ENCODE measurements at places on chromosomes 12 and 14.

DNA sequence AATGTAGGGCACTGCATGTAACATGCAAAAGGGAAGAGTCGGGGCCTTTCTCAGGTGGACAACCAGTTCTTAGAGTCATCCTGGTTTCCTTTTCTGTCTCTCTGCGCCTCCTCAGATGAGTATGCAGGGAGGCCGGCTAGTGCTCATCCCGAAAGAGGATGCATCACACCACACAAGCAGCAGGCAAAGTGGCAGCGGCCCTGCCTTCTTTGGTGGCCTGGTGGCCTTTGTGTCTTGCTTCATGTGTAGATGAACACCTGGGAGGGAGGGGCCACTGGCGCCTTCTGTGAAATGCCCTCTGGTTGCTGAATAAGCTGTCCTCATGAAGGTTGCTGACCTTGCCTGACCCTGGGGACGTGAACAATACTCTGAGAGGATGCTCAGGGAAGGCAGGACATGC lies 18.0 kb downstream of the SLC24A4 start:
- no peak for DNase-seq

DNA sequence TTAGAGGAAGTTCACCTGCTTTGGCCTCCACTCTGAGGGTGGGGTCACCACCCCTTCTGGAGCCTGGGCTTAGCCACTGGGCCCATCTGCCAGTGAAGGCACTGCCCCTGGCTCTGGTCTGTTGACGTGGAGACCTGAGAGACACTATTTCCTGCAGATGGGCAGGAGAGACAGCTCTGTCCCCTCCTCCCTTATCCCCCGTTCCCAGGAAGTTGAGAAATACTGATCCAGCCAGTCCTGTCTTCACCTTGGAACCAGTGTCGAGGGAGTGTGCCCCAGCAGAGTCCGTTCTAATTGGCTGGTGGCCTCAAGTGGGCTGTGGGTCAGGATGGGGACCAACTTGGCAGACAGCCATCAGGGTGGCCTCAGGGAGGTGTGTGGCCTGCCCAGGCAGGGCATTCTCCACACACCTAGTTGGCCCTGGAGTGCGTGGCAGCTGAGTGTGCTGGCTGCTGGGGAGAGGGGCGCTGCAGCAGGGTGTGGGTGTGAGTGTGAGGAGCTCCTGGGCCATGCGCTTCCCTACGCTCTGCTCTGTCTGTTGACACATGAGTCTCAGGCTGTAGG lies 25.4 kb downstream of the CLSTN3 start:
- DNase-seq: no peak

GRCh38 chr12:127899971-127900370 lies 367.0 kb upstream of the TMEM132C start:
- no peak for DNase-seq

GRCh38 chr12:115870510-115870909 lies 407.0 kb downstream of the MED13L start:
- no peak for DNase-seq

DNA sequence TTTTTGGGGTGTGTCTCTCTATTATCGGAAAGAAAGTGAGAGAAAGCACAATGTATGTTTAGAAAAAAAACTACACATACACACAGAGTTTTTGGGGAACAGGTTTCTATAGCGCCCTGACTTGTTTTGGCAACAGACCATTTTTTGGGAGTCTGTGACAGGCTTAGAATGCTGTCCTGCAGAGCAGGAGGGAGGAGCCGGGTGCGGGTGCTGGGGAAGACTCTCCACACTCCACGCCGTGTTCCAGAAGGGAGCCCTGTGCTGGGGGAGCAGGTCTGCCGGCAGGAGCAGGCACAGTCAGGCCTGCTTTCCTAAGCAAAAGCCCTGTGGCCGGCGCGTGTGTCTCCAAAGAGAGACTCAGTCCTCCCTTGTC lies 26.5 kb downstream of the CD9 start:
- DNase-seq: no peak

DNA sequence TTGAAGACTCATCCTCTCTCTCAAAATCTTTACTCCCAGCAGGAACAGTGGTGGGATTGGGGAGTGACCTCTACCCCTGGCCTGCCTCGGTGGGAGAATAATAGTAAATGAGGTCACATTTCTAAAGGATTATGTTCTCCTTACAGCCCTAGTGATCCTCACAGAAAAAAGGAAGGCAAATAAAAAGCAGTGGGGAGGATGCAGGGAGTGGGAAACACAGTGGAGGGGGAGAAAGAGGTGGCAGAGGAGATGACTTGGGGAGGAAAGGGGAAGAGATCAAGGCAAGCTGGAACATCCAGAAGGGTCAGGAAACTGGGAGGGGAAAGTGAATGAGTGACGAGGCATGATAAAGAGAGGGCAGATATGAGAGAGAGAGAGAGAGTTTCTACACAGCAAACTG lies 8.3 kb upstream of the SYNDIG1L start:
- DNase-seq: no peak

- no peak for DNase-seq
These were observed 57.8 kb upstream of the MAX start for GRCh38 chr14:65160091-65160490.

GRCh38 chr12:27530157-27530922 lies 6.3 kb downstream of the PPFIBP1 start:
- DNase-seq: no peak

GRCh38 chr12:32084017-32084688 lies 22.5 kb upstream of the BICD1 start:
- DNase-seq: no peak

- DNase-seq: no peak
These were observed 17.1 kb upstream of the SERPINA1 start for GRCh38 chr14:94405486-94405885.

- DNase-seq: no peak
These were observed 678 bp downstream of the TRMT61A start for GRCh38 chr14:103529383-103530365.

DNA sequence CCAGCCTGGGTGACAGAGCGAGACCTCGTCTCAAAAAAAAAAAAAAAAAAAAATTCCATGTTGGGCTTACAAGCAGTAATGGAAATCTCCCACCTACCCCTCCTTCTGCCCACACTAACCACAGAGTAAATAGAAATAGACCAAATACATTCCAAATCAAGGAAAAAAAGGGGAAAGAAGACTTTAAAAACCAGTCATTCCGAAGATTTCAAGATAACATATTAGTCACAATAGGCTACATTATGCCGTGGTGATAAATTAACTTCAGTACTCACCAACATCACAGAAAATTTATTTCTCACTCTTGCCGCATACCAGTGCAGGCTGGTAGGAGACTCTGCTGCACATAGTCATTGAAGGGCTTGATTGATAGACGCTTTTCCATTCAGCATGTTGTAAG lies 15.5 kb upstream of the ETV6 start:
- DNase-seq: no peak

DNA sequence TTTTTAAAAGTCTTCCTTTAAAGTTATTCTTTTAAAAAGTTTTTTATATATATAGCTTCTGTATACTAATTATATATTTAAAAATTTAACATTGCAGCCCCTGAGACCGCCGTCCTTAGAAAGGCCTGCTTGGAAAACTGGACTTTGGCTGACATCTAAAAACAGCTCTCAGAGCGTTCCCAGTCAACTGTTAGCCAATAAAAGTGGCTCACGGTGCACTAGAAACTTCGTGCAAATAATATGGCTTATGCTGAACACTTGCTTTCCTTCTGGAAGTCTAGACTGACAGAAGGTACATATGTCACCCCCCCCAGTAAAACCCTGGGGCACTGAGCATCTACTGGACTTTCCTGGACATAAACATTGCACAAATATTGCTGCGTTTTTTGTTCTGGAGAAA lies 115.0 kb downstream of the KIF21A start:
- DNase-seq: no peak

GRCh38 chr12:70497508-70497907 lies 131.4 kb downstream of the KCNMB4 start:
- no peak for DNase-seq

DNA sequence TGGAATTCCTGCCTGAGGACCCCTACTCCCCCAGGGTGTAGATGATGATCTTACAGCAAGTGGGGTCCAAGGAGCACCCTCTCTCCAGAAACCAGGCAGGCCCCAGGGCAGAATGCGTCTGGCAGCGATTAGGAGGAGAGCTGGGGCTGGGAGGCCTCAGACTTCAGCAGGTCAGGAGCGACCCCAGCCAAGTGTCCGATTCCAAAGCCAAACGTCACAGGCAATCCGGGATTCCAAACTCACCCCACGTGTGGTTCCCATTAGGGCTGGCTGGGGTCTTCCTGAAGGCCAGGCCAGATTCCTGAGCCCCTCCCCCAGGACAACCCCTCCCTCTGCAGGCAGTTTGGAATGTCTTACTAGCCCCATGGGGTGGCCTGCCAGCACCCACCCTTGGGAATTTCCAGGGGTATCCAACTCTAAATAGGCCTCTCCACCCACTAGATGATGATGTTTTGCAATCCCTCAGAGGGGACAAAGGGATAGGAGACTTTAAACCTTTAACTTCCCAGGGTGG lies 17.3 kb upstream of the FIGNL2 start:
- DNase-seq: no peak

DNA sequence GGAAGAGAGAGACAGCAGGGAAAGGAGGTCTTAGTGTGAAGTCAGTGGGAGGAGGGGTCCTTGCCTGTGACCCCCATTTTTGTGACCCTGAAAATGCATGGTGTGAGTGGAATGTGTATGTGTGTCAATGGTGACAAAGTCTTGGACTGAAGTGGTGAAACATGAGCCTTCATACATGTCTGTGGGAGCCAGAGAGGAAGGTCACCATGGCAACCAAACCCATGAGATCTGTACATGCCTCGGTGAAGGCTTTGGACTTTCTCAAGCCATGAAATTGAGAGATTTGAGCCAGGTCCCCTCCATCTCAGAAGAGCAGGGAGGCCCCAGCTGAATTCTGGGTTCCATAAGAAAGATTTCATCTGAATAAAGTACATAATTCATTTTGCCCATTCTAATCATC lies 108.7 kb downstream of the TTC8 start:
- DNase-seq: no peak

- DNase-seq: no peak
These were observed 20.2 kb downstream of the DCAF4 start for GRCh38 chr14:72946491-72946890.

GRCh38 chr12:112168561-112168971 lies 43.2 kb downstream of the TRAFD1 start:
- DNase-seq: no peak

- DNase-seq: no peak
These were observed 862 bp downstream of the KLRB1 start for GRCh38 chr12:9606736-9607372.

- DNase-seq: no peak
These were observed 12.8 kb upstream of the AQP2 start for GRCh38 chr12:49937639-49938300.

- DNase-seq: peak; percentile 9
These were observed 80.6 kb upstream of the DBX2 start for GRCh38 chr12:45131506-45131905.

GRCh38 chr12:43347026-43347425 lies 205.0 kb downstream of the ADAMTS20 start:
- peak; percentile 13 for DNase-seq

- no peak for DNase-seq
These were observed 42.9 kb upstream of the AP4S1 start for GRCh38 chr14:30982533-30982932.

- peak; percentile 37 for DNase-seq
These were observed 219.3 kb upstream of the NOS1 start for GRCh38 chr12:117580718-117581062.

DNA sequence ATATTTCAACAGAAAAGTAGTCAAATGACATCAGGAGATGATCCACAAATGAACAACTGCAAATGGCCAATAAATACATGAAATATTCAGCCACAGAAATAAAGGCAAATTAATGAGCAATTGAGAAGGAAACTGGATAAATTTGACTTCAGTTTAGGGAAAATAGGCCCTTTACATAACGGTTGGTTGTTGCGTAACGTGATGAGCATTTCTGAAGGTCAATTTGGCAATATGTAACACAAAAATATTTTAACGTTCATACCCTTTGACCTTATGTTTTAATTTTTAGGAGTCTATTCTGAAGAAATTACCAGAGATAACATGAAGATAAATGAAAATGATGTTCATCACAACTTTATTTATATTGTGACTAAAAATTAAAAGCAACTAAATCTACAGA lies 14.7 kb upstream of the MSRB3 start:
- no peak for DNase-seq

DNA sequence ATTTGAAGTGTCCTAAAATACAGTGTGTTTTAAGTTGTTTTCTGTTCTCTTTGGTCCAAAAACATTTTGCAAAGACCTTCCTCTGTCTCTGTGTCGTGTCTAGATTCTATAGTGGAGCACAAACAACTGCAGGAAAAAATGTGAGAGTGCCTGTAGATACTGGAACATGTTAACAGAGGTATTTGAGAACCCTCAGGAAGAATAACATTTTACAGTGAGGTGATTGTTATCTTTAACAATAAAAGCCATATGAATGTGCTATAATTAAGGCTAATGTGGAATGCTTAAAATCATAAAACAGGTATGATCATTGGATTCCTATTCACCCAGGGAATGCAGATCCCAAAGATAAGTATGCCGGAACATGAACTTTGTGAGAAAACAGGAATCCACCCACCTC lies 98.0 kb downstream of the SAMD4A start:
- no peak for DNase-seq

GRCh38 chr12:84218406-84218805 lies 694.2 kb downstream of the SLC6A15 start:
- DNase-seq: no peak

DNA sequence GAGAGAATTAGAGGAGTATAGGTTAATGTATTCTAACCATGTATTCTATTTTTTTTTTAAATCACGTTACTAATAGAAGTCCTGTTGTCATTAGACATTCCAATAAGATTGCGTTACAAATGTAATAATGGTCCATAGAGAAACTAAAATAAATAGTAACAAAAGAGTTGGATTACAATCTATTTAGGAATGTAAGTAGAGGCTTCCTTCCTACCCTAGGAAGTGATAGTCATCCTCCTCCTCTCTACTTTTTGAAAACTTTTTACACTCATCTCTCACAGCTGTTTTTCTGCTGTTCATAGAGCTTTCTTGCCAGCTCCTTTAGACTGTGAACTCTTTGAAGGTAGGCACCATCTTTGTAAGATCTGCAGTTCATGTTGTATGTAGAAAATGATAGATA lies 23.6 kb downstream of the TRHDE start:
- DNase-seq: no peak
